GM12892 (cell line): ENCODE measurements at places on chromosomes 2 and 18.

DNA sequence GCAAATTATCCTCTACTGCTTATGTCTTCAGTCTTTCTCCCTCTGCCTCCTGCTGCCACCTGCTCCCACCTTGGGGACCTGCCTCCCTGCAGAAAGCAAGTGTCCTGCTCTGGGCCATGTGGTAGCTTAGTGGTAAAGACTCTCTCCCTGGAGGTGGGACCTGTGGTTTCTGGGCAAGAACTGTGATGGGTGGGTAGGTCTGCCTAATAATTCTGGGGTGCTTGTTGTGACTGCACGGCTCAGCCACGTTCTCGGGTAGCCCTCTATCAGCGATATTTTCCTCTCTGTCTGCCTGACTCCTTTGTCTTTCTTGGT, 16.4 kb upstream of the CD28 start:
- no peak for DNase-seq

DNA sequence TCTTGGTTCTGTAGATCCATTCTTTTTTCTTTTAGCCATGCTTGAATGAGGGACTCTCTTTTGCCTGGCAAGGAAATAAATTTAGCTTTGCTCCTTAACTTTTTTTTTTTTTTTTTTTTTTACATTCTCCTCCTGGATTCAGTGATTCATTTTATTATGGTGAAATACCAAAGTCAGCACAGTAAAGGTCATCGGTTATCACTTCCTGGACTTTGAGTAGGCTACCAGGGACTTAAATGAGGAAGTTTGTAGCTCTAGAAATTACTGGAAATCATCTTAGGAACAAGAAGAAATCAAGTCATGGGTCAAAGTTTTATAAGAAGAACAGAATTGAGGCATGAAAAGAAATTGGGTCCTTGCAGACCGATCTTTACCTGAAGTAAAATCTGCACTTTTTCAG, 75.0 kb downstream of the SOCS6 start:
- DNase-seq = no peak

DNA sequence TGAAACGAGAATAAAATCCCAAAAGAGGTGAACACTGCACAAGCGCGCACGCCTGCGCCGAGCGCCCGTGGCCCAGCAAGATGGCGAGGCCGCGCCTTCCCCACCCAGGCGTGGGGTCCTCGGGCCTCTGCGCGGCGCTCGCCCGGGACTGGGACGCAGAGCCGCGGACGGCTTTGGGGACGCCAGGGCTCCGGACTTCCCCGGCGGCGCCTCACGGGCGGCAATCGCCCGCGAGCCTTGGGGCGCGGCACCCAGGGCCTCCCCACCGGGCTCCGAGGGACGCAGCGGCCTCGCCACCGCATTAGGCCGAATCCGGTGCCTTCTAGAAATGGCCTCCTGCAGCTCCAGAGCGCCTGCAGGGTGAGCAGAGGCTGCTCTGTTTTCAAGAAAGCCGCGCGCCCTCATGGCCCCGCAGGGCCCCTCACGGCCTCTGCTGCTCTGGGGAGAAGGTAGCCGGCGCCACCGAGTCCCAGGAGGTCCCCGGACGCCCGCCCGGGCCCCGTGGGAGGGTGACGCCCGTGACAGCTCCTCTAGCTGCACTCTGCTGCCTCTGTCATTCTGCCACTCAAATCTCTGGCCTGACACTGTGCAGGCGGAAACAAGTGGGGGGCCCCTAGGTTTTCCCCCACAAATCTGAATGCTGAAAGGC, 35.9 kb upstream of the POMC start:
- peak; percentile 43 for DNase-seq

DNA sequence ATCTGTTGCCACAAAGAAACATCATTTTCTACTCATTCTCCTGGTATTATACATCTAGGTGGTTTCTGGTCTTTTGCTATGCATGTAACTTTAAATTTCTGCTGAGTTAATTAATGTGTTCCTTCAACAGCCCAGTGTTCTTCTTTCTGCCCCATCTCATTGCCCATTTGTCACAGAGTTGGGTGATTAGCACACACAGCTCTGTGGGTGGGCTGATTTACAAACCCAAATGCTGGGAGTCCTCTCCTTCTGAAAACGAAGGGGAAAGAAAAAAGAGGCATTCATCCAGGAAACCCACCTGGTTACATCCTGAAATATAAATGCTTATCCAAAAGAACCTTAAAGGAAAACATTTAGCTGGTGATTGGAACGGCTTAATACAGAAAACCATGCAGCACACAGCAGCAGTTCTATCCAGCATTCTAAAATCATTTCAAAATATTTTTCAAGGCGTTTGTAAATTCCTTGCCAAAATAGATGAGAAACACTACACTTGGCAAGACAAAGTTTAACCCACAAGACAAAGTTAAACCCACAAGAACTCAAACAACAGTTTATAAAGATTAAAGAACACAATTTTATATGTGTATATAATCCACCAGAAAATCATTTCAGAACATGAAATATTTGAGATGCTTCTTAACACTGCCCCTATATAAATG, 177.9 kb downstream of the ANTXR1 start:
- DNase-seq = no peak

DNA sequence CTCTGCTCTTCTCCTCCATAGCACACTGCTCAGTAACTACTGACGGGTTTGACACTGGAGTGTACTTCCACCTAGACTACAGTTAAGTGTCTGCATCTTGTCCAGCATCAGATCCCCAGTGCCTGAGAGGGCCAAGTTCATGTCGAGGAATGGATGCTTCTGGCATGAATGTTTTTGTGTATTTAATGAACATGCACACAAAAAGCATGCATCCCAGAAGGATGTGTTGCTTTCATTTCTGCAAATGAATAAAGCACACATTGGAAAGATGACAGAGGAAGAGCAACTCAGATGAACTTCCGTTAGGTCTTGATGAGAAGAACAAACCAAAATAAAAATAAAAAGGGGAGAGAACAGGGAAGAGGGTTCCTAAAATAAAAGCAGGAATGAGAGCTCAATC, 27.9 kb downstream of the C2orf49 start:
- no peak for DNase-seq

DNA sequence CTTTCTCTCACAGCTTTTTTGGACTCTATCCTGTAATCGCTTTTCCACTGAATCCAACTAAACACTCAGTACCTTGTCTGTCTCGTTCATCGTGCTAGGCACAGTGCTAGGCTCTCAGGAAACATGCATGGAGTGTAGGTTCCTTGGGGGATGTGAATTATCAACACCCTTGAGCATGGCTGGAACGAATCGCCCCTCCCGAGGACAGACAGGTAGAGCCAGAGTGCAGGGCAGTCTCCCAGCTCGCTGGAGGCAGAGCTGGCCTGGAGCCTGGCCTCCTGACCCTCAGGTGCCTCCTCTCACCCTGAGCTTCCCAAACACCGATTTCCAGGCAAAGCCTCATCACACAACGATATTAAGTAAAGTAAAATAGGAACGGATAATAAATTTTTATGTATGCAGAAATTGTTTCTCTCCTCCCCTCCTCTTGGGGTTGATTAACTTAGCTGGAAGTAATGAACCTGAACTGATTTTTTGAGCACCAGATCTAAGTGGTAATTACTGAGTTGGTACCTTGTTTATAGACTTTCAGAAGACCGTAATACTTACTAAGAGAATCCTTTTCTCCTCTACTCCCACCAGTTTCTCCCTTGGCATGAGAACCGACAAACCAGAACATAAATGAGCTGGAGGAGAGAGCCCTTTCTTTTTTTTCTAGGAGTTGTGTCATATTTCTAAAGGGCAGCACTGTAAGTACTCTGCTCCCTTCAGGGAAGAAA, 90.5 kb downstream of the MSH2 start:
- no peak for DNase-seq

DNA sequence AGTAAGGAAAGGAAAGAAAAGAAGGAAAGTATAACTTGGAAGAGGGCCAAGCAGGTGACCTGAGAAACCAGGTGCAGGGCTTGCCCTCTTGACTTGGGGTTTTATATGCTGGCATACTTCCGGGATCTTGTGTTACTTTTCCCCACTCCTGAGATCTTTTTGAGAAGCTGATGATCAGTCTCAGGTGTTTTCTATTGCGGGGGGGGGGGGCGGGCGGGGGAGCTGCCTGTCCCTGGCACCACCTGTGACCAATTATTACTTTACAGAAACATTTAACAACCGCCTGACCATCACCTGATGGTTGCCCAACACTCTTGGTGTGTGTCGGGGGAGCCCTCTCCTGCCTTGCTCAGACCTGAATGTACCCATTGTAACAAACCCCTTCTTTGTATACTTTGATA, 6.9 kb upstream of the CASP10 start:
- DNase-seq = no peak

DNA sequence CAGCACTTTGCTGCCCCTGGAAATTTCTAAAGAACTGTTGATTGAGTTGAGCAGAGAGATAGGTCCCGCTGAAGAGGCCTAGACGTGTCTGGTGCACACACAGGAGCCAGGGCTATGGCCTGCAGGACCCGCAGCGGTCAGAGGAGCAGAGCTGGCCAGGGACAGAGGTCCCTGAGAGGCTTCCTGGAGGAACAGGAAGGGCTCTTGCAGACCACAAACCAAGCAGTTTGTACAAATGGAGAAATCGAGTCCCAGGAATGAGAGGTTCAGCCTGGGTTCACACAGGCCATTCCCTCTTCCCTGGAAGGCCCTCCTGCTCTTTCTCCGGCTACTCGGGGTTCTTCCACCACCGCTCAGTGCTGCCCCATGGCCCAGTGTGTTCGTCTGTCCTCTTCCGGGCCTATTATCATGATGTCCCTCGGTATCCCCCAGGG, 1.2 kb upstream of the BIN1 start:
- no peak for DNase-seq

DNA sequence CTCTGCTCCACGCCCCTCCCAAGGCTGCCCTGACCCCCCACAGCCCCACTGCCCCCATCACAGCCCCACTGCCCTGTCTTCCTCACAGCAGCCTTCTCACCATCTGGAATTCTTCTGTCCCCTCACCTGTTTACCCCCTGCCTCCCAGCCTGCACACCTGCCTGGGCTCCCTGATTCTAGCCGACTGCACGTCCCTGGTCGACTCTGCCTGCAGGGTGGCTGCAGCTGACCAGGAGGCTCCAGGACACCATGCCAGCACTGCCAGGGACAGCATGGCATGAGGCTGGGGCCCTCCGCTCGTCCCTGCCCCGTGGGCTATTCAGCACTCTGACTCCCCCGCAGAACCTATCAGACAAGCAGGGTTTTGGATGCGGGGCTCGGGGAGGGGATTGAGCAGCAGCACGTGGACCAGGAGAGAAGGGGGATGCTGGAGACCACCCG, 254.1 kb downstream of the HDAC4 start:
- DNase-seq = no peak

DNA sequence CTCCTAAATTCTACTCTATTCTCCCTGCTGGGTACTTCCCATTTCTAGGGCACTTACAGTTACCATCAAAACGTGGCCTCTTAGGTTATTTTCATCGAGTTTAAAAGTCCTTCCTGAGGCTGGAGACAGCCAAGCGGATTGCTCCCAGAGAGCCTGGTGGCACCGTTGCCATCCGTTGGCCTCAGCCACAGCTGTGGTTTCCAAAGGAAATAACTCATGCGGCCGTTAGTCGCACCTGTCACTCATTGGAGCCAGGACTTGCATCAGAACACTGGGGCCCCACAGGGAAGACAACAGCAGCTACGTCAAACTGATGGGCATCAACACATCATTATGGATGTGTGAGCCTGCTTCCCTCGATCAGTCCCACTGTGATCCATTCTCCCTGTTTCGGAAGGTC, 453.4 kb downstream of the BCL11A start:
- DNase-seq = no peak

DNA sequence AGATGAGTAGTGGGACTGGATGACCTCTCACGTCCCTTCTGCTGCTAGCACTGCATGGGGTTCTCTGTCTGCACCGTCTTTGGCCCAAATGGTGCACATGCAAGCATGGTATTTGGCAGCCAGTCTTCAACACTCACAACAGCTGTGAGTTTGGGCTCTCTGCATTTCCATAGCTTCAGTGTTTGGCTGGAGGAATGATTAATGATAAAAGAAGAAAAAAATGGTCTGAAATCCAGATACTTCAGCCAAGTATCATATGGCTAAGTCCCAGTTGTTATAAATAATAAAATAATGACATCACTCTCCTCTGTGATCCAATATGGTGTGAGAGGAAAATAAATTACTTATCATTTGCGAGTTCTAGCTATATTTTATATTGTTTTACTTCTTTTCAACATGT, 173.3 kb downstream of the DCDC2C start:
- DNase-seq = no peak

DNA sequence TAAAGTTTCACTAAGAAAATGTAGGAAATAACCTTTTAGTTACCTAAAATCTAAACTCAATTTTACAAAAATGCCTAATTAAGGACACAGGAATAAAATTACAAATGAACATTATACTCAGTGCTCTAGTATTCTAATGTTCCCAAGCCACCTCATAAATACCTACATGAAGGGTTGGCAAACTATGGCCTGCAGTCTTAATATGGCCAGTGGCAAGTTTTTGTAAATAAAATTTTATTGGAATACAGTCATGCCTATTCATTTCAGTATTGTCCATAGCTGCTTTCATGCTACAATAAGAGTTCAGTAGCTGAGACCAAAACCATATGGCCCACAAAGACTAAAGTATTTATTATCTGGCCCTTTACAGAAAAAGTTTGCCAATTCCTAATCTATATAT, 53.8 kb downstream of the SS18 start:
- DNase-seq = no peak

GRCh38 chr18:63848159-63848558, 39.3 kb upstream of the SERPINB2 start:
- no peak for DNase-seq

DNA sequence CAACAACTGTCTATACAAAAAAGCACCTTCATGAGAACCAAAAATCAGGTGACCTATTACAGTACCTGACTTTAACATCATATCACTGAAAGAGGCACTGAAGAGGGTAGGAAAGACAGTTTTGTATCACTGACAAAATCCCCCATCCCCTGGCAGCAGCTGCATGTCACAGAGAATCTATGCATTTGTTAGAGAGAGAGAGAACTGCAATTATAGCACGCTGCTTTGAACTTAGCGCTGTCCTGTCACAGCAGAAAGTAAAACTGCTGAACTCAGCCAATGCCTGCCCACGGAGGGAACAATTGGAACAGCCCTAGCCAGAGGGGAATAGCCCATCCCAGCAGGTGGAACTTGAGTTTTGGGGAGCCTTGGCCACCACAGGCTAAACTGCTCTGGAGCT, 75.1 kb upstream of the NOL4 start:
- DNase-seq = no peak

DNA sequence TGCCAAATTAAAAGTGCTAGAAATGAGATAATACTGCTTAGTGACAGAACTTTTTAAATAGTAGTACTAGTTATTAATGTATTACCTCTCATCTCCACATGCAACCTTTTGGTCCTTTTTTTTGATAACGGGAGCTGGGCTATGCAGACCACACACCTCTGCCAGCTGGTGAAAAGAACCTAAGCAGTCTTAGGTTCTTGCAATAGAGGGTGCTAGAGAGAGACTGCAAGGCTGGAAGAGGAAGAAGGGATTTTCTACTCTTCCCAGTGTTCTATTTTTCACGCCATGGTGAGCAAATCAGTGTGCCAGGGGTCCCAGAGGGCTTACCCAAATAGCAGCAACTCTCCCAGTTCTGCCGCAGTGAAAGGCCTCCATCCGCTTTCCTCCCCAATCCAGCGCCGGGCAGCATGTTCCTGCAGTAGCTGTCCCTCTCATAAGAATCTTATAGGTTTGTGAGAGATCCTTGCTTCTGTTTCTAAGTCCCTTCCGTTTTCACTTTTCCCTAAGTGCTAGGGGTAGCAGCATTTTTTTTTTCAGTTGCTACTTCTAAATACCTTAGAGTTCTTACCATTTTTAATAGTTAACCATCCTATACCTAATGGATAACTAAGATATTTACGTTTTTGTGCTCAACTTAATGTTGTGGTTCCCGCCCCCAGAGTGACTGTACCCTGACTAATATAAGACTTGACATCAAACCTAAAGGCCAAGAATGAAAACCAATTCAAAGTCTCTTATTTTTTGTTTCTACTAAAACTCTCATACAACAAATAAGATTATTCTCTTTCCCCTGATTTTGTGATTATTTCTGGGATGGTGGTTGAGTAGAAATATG, 69.4 kb upstream of the UBE2E3 start:
- no peak for DNase-seq
